Activated CD4-positive, alpha-beta T cell treated with anti-CD3 and anti-CD28 coated beads, Interleukin-2, amount 50 U/mL, for 4 hours (primary cell): ENCODE measurements at places on chromosomes 2 and 18.

GRCh38 chr18:34729740-34730355 is 19.8 kb downstream of the DTNA start:
- DNase-seq: no peak

DNA sequence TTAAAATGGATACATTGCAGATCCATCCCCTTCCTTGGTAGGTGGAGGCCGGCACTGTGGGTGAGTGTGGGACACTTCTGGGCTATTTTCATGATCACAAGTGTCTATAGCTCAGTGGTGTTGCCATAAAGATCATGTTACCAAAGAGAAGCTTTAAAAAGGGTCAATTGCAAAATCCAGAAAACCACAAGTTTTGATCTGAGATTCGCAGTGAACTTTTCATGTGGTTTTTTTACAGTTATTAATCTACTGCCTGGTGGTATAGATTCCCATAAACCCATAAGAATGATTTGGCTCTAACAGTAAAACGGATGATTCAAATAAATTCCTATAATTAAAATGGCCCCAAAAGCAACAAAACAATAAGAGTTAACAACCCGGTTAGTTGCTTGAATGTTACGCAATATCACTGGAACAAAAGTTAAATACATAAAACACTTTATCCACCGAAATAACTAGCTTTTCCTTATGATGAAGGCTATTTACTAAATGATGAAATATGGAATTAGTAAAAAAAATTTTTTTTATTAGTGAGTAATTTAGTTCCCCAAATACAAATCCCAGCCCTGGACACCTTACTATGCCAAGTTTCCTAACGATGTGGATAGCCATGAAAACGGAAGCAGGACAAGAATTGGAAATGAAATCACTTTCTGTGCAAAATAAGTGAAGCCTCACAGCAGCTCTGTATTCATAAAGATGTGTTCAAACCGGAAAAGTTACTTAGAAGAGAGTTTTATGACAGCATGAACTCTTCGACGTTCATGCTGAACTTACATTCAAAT is 95.6 kb upstream of the THOC1 start:
- DNase-seq: no peak

DNA sequence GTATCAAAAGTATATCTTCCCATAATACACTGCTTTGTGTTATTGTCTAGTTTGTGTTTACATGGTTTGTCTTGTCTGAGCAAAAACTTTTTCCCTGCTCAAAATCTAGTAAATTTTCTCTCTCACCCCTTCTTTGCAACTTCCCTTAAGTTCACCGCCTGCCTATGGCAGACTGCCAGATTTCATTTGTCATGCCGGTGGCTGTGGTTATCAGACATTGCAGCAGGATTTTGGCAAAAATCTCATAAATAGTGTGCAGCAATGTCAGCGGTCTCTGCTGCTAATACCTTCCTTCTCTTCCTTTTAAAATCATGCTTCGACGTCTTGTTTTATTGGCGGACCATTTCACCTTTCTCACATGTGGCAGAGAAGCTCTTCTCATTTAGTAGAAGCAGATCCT is 45.6 kb upstream of the TMEM178A start:
- DNase-seq: no peak

DNA sequence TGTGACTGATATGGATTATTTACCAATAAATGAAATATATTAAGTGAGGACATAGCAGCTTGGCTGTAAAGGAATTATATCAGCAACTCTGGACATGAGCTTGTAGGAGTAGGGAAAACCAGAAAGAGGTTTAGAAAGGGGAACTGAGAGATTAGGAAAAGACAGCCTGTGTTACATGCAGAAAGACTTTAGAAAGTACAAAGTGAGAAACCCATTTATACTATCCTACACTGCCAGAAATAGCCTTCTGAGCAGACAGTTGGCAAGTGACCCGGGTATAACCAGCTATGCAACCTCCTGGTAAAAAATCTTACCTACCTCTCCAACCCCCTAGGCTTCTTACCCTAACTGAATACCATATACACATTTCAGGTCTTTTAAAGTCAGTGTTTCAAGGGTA is 134.1 kb downstream of the ANKRD44 start:
- DNase-seq: no peak

- DNase-seq: no peak
Observed at GRCh38 chr2:208064220-208064961, 39.1 kb upstream of the PLEKHM3 start.

DNA sequence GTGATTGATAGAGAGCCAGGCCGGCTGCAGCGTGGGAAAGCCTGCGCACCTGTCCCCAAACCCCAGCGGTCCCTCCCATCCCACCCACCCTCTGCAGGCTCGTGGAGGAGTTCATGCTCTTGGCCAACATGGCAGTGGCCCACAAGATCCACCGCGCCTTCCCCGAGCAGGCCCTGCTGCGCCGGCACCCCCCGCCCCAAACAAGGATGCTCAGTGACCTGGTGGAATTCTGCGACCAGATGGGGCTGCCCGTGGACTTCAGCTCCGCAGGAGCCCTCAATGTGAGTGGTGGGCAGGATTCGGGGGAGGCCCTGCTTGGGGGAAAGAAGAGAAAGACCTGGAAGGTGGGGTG is 48.9 kb upstream of the ALPP start:
- DNase-seq: no peak

- no peak for DNase-seq
Observed at GRCh38 chr18:31624892-31625640, 33.4 kb downstream of the TTR start.

GRCh38 chr2:173690349-173690748 is 274.8 kb downstream of the SP3 start:
- DNase-seq: no peak

GRCh38 chr2:240631548-240632305 is 6.4 kb downstream of the GPR35 start:
- DNase-seq: no peak

DNA sequence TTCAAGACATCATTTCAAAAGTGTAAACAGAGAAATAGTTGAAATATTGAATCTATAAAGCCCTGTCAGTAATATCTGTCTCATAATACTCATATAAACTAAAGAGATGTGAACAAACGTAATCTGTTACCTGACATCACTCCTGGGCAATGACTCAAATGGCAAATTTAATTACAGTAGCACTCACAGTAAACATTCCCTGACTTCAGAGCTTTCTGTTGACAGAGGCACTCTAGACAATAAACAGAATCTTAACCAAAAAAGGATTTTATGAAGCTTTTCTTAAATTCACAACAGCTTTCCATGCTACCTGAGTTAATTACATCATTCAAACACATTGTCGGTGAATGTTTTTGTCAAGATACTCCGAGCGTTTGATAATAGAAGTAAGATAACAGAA is 128.1 kb upstream of the PDE1A start:
- no peak for DNase-seq

DNA sequence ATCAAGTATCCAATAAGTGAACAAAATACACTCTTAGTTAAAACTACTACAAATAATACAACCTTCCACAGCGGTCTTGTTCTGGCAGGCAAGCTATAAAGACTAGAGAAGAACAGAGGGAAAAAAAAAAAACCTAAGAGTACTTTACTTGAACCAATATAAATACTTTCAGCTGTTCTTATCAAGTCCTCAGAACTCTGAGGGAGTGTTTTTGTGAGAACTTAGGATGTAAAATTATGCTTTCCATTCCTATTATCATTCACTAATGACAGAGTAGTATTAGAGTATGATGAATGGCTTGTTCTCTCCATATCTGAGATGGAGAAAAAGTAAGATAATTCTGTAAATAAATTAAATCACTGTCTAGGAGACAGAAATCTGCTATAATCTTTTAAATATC is 68.3 kb downstream of the ATL2 start:
- DNase-seq: no peak

DNA sequence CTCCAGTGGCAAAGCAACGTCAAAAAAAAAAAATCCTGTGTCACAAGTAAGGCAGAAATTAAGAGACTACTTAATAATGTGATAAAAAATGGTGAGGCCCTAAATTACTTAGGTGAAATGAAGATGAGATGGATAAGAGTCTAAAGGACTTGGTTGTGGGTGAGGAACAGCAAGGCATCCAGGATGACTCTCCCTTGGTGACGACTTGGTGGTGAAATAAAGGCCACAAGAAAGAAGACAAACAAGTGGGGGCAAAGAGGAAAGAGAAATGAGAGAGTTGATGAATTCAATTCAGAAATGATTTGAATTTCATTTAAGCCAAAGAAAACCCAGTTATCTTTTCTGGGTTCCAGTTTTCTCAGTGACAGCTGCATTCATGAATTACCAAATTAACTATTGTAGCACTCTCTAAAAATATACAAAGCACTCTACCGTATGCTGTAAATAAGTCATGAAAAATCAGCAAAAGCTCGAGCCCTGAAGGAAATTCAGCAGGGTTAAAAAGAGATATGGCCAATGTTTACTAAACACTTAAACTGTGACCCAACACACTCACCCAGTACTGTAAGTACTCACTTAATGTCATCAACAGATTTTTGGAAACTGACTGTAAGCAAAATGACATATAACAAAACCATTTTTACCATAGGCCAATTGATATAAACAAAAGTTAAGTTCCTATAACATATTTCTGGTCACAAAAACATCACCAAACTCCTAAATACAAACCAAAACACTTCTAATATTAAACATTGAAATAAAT is 1.4 kb downstream of the METTL8 start:
- no peak for DNase-seq

DNA sequence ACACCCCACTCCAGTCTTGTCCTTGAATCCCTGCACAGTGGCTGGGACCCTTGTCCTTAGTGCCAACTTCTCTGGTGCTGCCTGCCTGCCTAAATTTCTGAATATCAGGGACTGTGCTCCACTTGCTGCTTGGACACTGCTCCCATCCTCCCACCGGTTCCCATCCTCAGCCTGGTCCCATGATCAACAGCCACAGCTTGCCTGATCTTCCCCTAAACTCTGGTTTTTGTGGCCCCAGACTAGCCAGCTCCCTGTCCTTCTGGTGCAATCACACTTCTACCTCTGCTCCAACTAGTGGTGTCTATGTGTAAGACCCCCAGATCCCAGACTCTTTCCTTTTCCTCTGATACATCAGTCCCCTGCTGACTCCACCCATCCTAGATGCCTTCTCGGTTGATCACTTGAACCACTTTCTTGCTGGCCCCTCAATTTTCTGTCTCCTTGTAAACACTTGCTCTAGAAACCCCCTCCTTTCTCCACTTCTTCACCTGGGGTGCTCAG is 37.2 kb upstream of the POLE4 start:
- no peak for DNase-seq

GRCh38 chr2:9769171-9770005 is 73.9 kb upstream of the TAF1B start:
- DNase-seq: peak; percentile 24

DNA sequence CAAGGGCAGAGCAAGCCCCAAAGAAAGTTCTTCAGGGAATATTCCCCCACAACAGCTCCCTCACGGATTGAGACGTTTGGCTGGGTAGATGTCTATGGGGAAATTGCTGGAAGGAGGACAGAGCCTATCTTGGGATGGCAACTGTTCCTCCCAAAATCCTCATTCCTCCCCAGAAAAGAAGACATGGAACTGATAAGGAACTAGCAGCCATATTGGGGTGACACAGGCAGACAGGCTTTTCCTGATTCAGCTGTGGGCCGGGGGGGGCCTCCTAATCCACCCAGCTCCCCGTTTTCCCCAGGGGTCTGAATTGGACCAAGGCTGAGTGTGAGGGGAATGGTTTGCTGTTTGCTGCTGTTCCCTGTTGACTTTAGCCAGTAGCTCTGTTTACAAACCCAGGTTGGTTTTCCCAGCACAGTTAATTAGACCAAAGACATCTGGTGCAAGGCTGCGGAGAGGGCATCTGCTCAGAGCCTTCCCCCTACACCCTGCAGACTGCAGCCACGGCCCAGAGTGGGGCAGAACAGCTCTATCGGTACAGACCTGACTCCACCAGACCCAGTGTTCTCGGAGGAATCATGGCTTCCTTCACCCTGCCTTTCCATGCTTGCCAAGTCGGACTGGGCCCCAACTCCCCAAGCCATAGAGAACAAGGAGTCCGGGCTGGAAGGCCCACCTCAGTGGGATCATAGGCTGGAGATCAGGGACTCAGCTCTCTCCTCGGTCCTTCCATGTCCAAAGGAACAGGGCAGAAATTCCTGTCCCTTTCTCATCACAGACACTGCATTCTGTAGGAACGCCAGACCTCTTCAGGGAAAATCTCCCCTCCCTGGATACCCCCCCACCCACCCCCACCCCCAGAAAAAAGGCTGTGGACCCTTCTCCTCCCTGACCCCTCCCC is 1.7 kb upstream of the PKDCC start:
- no peak for DNase-seq

DNA sequence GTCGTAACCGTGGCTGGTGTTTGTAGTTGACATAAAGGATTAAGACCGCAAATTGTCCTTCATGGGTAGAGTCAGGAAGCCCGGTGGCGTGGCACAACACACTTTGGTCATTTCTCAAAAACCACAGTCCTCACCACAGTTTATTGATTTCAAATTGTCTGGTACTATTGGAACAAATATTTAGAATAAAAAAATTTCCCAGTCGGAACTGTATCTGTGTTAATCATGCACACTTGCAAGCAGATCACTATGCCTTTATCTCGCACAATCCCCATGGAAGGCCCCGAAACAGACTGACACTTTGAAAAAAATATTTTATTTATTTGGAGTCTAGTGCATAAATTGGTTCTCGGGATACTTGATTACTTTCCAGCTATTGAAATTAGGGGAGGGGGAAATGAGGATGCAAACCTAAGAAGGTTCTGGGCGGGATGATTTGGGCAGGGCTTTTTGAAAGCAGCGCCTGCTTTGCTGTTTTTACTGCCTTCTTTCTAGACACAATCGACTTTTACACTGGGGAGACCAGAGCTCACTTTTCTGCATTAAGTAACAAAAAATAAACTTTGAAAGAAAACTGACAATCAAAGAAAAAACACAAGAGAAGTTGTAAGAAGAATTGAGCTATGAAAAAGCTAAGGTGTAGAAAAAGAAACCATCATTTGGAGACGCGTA is 15.4 kb upstream of the HOXD1 start:
- DNase-seq: no peak

- no peak for DNase-seq
Observed at GRCh38 chr18:59752666-59753065, 55.4 kb upstream of the CCBE1 start.

- no peak for DNase-seq
Observed at GRCh38 chr2:73103018-73103542, 9.7 kb downstream of the RAB11FIP5 start.

DNA sequence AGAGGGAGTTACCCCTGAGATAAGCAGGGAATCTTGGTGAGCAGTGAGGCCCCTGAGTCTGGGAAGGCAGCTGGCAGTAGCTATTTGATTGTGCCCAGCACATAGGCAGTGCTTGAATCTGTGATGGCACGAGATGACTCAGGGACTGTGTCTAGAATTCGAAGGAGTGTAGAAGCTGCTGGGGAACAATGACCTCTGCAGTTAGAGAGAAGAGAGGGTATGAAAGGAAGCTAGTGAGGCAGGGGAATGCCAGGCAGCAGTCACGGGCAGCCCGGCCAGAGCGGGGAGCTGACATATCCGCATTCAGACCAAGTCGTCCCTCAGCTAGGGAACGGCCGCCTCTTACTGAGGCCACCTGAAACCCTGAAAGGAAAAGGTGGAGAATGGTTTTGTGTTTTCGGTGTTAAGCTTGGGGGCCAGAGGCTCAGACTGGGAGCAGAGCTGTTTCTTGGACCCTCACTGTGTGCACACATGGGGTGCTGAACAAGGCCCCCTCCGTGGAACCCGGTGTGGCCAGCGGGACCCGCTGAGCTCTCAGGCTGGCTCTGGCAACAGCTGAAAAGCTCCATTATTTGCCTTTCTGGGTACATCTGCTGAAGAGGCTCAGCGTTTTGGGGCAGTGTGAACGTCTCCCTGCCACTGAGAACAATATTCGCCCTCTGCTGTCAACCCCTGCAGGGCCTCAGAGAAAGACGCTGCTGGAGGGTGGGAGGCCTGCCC is 32.9 kb downstream of the ARHGEF4 start:
- no peak for DNase-seq
